Hippocampal formation (tissue), 2 donors: ENCODE measurements at places on chromosomes 3 and 15.

GRCh38 chr3:76646921-76647562 lies 392.9 kb upstream of the ROBO2 start:
- DNase-seq: no peak

- no peak for DNase-seq
Observed at GRCh38 chr3:10085738-10086137, 22.3 kb downstream of the FANCD2OS start.

- DNase-seq: no peak
Observed at GRCh38 chr3:65138556-65138955, 450.8 kb upstream of the ADAMTS9 start.

GRCh38 chr15:51907136-51907862 lies 64.3 kb downstream of the LEO1 start:
- no peak for DNase-seq

- no peak for DNase-seq
Observed at GRCh38 chr3:136184703-136185102, 11.4 kb downstream of the MSL2 start.

DNA sequence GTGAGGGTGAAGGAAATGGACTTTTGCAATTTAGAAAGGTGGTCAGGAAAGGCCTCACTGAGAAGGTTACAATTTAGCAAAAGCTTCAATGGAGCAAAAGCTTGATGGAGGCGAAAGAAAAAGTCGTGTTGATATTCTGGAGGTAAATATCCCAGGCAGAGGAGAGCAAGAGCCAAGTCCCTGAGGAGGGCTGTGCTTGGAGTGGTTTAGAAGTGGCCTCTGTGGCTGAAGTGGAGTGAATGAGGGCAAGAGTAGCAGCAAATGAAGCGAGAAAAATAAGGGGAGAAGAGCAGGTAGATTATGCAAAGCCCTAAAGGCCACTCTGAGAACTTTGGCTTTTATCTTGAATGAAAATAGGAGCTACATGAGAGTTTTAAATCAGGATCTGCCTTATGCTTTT lies 54.1 kb downstream of the GUCA1C start:
- no peak for DNase-seq

- DNase-seq: no peak
Observed at GRCh38 chr3:33277193-33277882, at the start of gene FBXL2. TSS of gene FBXL2 (plus strand) at chr3:33277442. CDS start at chr3:33277513, 71 bp downstream.

DNA sequence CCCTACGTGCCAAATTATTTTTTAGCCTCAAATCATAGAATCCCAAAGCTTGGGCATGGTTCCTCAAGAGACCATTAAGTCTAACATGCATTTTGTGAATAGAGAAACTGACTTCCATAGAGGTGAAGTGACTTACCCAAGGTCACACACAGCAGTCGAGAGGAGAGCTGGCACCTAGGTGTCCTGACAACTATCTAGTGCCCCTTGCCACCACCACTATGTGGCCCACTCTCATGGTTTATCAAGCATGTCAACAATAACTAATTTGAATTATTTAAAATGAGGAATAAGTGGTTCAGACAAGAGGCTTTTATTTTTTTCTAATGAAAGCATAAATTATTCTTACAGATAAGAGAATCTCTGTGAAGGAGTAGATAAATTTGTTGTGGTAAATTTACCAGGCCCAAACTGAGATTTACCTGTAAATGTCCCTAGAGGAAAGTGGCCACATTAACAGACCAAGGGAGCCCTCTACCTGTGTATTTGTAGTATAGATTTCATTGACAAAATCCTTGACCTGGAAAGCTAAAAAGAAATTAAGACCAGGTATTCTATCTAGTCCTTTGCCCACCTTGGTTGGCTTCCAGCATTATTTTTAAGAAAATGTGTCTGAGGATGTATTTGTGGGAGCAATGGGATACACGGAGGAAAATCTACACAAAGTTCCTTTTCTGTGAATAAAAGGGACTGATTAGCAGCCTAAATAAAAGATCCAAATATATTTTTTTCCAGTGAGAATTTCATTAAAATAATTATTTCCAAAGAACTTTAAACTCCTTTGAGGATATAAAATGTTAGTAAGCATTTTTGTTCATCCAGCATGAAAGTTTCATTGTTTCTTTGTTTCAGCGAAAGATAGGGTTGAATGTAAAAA lies 49.1 kb downstream of the IQCH start:
- no peak for DNase-seq
